Activated T-helper 1 cell treated with anti-CD3 and anti-CD28 coated beads, Interleukin-2, amount 50 U/mL, for 16 hours (primary cell): ENCODE measurements at places on chromosomes 1 and 21.

DNA sequence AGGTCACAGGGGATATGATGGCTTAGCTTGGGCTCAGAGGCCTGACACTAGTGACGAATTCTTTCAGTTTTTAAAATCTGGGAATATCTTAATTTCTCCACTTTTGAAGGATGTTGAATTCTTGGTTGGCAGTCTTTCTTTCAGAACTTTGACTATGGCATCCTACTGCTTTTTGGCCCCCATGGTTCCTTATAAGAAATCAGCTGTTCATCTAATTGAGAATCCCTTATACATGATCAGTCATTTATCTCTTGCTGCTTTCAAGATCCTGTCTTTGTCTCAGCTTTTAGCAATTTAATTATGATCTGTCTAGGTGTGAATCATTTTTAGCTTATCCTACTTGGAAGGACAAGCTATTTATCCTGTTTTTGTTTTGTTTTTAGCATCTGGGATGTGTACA lies 31.2 kb upstream of the F3 start:
- no peak for DNase-seq

DNA sequence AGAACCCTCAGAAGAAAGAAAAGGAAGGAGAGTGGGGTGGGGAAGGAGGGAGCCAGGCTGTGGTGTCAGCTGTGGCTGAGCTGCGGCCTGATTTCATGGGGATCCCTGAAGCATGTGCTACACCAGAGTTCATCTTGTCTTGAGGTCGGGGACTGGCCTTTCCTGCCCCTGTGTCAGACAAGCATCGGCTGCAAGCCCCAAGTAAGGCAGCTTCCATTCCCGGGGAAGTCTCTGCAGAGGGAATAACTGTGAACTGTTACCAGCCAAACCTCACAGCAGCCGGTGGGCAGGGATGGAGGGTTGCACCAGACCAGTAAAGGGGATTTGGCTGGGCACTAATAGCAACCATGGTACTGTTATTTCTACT lies 35.7 kb upstream of the BTG2 start:
- DNase-seq: no peak

DNA sequence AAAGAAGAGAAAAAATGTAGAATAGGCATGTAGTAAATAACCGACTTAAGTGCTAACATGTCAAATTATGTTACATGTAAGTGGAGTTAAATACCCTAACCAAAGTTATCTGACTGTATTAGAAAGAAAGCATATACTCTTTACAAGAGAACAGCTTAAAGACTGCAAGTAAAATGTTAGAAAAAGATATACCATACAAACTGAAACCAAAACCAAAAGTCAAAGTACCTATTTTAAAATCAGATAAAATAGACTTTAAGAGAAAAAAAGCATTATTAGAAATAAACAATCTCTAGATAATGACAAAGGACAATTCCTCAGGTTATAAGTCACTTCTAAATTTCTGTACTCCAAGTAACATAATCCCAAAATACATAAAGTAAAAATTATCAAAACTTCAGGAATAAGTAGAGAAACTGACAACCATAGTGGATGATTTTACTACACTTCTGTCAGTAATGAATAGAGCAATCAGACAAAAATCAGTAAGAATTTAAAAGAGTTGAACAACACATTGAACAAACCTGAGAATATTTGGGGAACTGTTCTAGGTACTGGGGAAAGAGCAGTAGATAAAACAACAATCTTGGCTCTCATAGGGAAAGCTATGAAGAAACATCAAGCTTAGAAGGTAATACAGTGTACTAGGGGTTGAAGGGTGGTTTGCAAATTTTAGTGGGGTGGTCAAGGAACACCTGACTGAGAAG lies 127.3 kb downstream of the TBX19 start:
- DNase-seq: no peak

- DNase-seq: no peak
Observed at GRCh38 chr21:31683029-31683428, 23.5 kb downstream of the SOD1 start.

DNA sequence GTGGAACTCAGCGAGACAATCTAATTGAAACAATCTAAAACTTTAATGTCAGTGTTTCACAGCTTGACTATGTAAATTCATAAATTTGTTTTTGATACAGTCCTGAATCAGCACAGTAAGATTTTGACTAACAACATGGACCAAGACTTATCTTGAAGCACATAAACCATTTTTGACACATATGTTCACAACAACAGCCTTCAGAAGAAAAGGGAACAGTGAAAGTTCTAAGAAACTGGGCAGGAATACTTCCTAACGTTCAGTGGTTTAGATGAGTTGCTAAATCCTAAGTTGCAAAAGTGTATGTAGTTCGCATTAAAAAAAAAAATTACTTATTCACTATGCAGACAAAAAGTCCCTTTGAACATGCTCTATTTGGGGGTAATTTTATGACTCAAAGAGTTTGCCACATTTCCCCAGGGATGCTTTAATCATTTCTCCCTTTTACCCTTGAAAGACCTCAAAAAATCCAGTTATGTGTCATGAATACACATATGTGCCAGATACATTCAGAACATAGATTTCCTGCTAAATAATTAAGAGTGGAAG lies 120.2 kb downstream of the MRPL39 start:
- DNase-seq: no peak

DNA sequence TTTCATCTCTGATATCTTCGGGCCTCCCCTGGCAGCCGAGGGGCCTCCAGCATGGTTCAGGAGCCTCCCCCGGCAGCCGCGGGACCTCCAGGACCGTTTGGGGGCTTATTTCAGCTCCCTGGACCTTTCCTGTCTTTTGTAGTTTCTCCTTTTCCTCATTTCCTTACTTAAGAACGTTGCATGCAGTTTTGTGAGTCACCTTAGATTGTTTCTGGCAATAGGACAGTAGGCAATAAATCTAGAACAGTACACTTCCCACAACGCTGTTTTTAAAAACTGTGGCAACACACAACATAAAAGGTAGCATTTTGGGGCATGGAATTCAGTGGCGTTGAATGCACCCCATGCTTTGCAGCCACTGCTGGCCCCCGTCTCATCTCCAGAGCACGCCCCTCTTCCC lies 24.4 kb downstream of the FAAP20 start:
- DNase-seq: no peak

GRCh38 chr1:213649373-213649772 lies 338.4 kb upstream of the PROX1 start:
- DNase-seq: no peak

DNA sequence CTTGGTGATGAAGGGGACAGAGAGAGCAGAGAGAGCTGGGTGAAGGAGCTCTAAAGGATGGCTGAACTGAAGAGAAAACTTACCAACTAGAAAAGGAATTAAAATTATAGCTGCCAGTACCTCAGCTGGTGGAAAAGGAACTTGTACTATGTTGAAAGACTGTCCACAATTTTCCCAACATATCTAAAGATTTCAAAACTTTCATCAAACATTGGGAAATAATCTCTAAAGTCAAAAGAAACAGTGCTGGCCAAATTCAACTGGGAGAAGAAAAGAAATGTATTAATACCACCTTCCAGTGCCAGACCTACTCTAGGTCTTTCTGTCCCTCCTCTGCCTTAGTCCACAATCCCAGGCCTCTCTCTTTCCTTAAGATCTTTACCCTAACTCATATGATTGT lies 6.1 kb downstream of the SMG5 start:
- DNase-seq: no peak

DNA sequence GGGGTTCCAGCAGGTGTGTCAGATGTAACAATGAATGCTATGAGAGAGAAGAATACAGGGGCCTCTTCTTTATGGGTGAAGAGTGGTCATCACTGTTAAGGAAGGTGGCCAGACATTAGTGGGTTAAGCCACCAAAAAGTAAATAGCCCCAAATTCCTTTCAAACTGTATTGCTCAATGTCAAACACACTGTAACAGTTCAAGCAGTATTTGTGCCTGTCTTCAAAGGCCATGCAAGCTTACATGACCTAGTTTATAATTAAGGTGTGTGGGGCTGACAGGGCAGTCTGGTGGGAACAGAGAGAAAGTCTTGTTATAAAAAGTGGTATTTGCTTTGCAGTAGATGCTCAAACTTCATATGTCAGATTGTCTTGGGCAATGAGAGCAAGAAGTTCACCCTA lies 18.5 kb downstream of the CHIT1 start:
- DNase-seq: no peak

GRCh38 chr1:114117654-114118053 lies 36.0 kb downstream of the SYT6 start:
- no peak for DNase-seq

DNA sequence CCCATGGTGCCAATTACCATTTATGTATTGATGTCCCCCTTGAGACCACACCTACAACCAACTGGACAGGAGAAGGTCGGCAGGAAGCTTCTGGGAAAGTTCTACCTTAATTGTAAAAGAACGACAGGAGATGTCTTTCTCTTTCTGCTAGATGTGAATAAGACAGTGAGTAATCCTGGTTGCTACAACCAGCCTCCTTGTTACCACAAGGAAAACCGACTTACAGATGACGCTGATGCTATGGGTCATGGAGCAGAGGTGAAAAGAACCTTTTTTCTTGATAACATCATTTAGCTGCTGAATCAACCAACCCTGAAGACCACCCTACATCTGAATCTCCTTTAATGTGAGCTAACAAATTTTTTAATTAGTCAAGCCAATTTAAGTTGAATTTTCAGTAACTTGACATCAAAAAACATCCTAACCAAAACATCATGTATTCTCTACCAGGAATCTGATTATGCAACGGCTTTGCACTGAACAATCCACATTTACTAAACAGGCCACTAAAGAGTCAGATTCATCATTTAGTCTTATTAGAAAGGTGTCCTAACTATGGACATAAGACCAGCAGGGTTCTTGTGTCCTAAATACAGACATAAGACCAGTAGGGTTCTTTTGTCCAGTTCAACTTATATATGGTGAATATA lies 23.0 kb downstream of the RGS2 start:
- DNase-seq: no peak

GRCh38 chr1:112395256-112395820 lies 676 bp upstream of the CTTNBP2NL start:
- DNase-seq: no peak
